ENCODE measurements at places on chromosomes 16 and 17.

DNA sequence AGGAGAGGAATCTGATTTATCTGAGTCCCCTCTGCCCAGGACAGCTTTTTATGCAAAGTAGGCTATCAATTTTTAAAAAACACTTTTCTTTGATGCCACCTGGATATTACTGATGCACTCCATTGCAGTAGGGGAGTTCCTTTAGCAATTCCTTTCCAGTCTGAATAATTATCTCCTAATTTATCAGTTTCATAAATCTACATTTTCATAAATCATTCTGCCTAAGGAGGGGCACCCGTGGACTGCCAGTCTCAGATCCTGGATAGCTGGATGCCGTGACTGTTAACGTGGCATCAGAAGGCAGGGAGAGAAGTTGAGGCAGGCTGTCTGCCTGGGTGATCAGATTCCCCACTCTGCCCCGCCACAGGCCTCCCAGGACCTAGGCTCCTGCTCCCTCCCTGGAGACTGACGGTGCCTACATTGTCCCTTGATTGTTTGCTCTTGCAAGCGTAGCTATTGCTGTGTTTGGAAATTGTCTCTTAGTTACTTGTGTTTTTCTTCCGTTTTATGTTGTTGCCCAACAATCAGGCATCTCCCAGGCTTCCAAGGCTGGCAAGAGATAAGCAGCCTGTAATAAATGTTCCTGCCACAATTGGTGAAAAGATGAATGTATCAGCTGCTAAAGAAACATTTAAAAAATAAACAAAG is 75.2 kb downstream of the KATNIP start:
- no peak for DNase-seq

DNA sequence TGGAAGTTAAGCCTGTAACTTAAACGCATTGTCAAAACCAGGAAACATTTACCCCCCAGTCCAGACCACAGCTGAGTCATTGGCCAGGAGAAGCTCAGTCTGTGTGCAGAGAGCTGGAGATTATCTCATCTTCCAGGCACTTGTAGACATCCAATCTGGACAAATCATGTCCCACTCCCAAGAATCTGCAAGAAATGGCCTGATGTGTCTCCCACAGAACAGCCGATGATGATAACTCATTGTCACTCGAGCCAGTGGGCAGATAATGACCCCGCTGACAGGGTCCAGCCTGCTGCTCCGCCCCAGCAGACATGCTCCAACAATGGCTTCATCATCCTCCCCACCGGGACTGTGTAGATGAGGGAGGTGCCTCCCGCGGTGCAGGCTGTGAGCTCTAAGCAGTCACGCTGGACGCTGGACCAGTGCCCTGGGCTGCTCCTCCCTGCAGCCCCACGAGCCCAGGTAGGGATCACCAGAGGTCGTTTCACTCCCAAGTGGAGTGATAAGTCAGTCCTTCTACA is 322.5 kb downstream of the C16orf95 start:
- DNase-seq, result peak; percentile 77

GRCh38 chr16:74020095-74020670 is 276.4 kb upstream of the PSMD7 start:
- no peak for DNase-seq

GRCh38 chr16:28537076-28537475 is 1.7 kb downstream of the NUPR1 start:
- no peak for DNase-seq

- peak; percentile 85 for DNase-seq
Measured at GRCh38 chr17:60435244-60436167, 13.2 kb downstream of the CHCT1 start.

DNA sequence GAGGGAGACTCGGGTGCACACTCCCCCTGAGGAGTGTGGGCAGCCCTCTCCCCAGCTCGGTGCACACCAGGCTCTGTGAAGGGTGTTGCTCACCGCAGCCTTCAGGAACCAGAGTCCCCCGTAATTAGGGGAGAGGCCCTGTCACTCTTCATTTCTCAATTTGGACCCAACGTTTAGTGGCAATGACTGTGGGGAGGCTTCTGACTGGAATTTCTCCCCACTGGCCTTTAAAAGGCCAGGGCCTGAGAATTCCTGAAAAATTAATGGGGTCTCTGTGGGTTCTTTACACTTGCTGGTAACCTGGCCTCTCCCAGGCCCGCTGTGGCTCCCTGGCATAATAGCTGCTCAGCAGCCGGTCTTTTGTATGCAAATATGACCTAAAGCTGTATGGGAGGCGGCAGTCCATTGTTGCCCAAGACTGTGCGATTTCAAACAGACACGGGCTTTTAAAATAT is 209.7 kb downstream of the MSI2 start:
- DNase-seq, result no peak

DNA sequence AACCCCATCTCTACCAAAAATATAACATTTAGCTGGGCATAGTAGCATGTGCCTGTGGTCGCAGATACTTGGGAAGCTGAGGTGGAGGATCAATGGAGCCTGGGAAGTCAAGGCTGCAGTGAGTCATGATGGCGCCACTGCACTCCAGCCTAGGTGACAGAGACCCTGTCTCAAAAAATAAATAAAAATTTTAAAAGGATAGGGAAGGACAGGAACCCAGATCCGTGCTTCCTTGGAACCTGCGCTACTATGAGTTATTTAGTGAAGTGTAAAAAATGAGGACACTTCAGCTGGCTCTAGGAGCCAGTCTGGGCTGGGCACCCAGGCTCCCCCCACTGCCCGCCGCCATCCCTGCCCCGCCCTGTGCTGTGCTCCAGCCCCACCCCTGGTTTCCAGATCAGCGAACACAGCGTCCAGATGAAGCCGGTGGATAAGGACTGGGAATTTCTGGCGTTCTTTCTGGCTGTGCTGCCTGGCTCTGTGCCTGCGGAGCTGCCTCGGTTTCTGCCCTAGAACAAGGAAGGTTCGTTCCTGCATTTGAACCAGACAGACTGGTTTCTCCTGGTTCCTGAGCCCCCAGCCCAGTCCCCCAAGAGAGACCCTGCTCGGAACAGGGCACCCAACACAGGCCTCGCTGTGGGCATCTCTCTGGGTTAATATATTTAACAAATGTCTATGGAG is 18.5 kb downstream of the PLLP start:
- no peak for DNase-seq

GRCh38 chr17:68892658-68893057 is 62.5 kb downstream of the ABCA8 start:
- DNase-seq, result no peak

DNA sequence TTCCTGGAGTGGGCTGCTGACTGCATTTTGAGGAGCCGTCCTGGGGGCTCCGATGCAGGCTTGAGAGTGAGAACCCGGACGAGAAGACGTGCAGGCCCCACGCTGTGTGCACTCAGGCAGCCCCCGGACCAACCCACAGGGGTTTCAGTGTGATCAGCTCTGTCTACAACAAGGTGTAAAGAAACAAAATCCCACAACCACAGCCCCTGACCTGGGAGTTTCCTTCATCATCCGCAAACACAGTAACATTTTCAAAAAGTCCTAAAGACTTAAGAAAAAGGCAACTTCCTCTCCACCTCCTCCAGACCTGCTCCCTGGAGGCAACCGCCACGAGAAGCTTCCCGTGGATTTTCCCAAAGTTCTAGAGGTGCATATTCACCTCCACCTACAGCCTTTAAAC is 15.4 kb upstream of the MEAK7 start:
- no peak for DNase-seq

DNA sequence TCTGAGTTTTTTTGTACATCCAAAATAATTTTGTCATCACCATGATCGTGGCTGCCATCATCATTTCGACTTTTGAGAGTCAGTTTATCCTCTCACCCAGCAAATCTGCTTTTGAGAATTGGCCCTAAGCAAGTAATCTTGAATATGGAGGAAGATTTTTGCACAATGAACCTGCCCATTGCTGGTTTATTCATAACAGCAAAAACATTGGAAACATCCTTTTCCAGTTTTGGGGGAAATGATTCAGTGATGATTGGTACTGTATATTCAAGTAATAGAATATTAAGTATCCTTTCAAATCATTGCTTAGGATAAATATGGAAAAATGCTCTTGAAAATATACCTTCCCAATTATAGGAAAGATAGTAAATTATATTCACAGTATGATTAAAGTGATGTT is 53.1 kb downstream of the PRKCA start:
- no peak for DNase-seq

DNA sequence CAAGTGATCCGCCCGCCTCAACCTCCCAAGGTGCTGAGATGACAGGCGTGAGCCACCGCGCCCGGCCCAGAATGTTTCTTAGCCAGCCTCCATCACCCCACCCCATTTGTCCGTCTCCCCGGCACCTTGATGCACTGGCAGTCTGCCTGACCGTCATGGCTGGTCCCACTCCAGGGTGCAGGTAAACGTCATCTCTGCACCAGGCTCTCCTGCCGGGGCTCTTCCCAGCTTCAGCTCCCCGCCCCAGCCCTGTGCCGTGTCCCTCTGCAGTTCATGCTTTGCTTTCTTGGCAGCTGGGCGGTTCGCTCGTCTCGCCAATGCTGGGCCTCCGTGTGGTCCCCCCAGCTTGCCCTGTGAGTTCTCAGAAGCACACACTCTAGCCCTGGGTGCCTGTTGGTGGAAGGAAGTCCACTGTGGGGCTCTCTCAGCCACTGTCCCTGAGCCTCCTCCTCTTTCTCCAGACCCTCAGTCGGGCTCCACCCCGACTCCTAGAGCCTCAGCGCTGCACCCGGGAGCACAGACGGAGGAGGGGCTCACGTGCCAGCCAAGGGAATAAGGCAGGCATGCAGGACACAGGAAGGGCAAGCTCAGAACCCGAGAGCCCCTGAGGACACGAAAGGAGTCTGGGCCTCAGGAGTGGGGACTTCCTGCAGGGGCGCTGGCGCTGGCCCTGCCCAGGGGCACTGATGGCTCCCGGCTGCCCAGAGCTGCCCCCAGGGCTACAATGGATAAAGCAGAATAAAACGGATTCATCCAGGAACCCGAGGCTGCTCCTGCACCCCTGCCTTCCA is 12.0 kb downstream of the HS3ST6 start:
- DNase-seq, result no peak

DNA sequence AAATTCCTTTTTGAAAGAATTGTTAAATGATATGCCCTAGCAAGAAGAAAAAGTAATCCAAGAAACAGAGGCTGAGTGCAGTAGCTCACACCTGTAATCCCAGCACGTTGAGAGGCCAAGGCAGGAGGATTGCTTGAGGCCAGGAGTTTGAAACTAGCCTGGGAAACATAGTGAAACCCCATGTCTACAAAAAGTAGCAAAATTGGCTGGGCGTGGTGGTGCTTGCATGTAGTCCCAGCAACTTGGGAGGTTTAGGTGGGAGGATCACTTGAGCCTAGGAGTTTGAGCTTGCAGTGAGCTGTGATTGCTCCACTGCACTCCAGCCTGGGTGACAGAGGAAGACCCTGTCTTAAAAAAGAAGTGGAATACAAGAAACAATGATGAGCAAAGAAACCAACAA is 56.1 kb downstream of the NT5M start:
- DNase-seq, result no peak

DNA sequence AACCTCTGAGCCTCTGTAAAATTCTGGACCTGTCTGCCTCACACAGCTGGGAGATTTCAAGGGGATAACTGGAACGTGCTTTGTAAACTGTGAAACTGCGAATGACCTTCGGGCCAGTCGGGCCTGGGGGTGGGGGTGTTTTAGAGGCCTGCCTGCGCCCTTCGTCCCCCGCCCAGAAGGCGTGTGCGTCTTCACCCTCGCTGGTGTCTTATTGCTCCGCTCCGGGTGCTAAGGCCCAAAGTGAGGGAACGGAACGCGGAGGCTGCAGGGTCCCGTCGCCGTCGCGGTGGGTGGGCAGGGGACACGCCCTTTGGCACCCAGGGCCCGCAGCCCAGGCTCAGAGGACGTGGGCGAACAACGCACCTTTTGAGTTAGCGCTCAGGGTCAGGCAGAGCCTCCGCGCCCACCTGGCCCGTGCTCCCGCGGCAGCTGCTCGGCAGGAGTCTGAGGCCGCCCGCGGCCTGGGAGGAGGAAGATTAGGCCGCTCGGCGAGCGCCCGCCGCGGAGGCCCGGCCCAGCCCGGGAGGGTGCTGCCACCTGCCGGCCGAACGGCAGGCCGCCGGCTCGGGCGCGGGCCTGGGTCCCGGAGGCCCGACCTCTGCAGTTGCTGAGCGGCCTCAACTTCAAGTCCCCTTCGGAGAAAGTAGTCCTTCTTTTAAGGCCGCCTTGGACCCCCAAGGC is 29.7 kb downstream of the DCAKD start:
- DNase-seq, result no peak

DNA sequence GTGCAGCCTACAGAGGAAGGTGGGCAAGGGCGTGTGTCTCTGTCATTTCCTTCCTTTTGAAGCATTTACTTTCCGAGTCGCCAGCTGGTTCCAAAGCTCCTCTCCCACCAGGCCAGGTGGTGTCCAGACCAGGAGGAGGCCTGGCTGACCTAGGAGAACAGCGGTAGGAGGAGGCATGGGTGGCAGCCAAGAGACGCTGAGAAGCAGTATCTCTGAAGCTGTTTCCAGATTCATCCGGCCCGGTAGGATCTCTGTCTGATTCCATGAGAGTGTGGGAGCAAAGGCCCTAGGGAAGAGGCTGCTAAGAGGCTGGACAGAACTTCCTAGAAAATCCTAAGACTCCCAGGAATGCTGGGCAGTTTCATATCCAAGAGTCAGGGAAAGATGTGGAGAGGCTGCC is 20.3 kb downstream of the MEOX1 start:
- no peak for DNase-seq

GRCh38 chr17:28912281-28912937 is 9.5 kb upstream of the DHRS13 start:
- no peak for DNase-seq

DNA sequence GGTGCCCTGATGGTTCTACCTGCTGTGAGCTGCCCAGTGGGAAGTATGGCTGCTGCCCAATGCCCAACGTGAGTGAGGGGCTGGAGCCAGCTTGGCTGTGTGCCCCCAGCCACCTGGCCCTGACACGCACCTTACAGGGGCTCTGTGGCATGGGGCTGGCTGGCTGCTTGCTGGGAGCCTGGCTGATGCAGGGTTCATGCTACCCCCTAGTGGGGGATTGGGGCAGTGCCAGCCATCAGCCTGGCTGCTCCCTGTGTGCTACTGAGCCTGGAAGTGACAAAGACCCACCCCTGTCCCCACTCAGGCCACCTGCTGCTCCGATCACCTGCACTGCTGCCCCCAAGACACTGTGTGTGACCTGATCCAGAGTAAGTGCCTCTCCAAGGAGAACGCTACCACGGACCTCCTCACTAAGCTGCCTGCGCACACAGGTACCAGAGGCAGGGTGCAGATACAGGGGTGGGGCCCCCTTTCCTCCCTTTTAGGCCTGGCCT is 5.7 kb downstream of the GRN start:
- no peak for DNase-seq

DNA sequence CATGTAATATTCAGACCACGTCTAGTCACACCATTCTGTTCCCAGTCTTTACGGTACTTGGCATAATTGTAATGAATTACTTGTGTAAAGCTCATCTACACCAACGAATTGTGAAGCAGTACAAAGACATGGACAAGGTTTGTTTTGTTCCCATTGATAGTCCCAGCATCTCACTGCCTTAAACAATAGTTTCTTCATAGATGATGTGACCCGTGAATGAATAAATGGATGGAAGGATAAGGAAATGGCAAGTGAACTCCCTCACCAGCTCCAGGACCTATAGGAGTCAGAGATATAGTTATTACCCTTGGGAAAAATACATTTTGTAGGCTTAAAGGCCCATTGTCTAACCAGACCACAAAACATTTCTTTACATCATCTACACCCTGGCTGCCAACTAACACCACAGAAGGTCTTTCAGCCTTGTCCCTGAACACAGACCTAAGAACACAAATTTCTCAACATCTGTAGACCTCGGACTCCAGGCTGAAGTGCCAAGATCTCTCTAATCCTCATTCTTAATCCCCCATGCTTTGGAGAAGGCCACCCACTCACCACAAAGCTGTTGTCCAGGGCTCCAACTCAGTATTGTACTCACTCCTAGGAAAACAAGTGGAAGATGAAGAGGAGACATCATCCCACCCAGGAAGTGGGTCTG is 38.2 kb downstream of the MAF start:
- no peak for DNase-seq
